ENCODE measurements at places on chromosomes 3 and 15.

- DNase-seq, result no peak
Observed at GRCh38 chr15:87573039-87573438, 683.5 kb downstream of the NTRK3 start.

GRCh38 chr3:33438881-33439545 is 1.2 kb downstream of the UBP1 start:
- no peak for DNase-seq

- DNase-seq, result no peak
Observed at GRCh38 chr3:69129531-69129930, 7.1 kb upstream of the LMOD3 start.

DNA sequence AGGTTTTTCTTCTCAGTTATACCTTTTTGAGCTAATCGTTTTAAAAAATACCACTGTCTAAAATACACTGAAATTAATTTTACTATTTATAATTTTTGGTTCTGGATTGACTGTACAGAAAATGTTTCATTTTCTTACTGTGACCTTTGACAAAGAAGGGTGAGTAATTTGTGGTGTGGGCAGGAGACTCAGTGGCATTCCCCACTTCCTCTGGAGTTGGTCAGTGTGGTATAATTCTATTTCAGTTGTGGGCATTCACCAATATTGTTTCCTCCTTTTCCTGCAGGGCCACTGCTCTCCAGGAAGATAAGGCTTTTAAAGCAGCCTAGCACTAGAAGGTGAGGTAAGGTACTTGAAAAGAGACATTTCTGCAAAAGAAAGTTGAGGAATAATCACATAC is 6.5 kb downstream of the DAG1 start:
- DNase-seq, result no peak

DNA sequence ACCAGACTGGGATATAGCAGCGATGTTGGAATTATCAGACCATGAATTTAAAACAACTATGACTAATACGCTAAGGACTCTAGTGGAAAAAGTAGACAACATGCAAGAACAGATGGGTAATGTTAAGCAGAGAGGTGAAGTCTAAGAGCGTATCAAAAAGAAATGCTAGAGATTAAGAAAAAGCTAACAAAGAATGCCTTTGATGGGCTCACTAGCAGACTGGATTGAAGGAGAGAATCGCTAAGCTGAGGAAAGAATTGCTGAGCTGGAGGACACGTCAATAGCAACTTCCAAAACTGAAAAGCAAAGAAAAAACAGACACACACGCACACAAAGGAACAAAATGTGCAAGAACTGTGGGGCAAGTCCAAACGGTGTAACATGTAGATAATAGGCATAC is 20.0 kb upstream of the CMTM6 start:
- no peak for DNase-seq

GRCh38 chr3:171972871-171973348 is 66.5 kb upstream of the FNDC3B start:
- DNase-seq, result no peak

DNA sequence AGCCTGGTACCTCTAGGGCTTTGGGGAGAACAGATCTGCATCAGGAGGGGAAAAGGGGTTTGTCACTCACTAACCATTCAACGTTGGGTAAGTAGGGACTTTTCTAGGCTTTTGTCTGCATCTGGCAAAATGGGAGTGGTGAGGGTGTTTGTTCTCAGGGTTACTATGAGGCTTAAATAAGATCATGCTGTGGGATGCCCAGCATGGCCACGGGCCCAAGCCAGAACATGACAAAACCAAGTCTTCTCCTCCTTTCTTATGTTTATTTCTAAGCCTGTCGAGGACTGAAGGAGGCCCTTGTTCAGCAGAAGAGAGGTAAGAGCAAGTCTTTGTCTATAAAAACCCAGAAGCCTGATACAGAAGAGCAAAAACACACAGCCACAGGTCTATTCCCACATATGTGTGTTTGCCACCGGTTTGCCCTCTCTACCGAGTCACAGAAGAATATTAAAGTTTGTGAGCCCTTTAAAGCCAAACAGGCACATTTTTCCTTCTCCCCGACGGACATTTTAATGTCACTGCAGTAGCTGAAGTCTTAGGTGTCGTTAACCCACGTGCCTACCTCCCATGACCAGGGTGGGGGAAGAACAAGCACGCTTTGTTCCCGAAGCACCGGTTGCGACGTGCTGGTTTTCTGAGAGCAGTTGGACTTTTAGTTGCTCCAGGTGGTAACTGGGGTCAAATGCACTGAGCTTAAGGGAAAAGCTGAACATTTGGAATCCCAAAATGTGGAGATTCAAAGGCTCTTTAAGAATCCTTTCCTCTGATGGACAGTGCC is 72.1 kb downstream of the NOX5 start:
- DNase-seq, result no peak

DNA sequence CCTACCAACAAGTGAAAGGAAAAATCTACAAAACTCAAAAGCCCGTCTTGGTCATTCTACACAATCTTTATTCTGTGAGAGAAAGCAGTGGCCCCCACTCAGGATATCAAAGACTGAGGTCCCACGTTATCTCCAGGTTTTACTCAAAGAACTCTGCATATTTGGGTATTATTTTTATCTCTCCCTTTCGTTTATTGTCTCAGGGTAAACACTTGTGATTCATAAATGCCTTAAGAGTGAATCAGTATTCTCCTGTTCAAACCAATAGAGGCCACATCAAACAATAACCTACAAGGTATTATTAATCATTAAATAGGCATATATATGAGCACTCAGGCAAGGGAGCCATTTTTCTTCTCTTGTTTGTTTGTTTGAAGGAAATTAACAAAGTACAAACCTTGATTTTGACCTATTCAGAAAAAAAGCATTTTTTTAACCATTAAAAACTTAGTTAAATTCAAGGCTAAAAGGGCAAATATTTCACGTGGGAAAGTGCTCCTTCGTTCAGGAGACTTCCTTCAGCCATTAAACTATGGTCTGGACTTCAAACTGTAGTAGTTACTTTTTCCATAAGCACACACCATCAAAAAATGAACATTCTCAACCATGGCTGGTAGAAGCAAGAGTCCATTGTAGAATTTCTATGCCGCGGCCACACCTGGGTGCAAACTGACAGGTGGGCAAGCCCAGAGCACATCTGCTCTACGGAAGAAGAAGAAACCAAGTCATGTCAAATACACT is 13.9 kb upstream of the HES1 start:
- DNase-seq, result no peak

DNA sequence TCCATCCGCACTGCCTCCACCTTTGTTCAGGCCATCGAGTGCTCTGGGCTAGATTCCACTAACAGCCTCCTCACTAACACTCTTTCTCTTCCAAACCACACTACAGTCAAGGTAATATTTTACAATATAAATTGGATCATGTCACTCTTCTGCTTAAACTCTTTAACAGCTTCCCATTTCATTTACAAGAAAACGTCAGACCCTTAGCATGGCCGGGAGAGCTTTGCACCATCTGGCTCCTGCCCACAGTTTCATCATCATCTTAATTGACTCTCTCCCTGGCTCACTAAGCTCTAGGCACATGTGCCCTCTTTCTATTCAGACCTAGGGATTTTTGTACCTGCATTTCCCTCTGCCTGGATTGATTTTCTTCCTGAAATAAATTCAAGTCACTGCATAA is 354.7 kb downstream of the FGF12 start:
- no peak for DNase-seq

GRCh38 chr3:66449411-66449974 is 51.3 kb downstream of the LRIG1 start:
- DNase-seq, result no peak

GRCh38 chr3:105863608-105864007 is 5.2 kb downstream of the CBLB start:
- no peak for DNase-seq

DNA sequence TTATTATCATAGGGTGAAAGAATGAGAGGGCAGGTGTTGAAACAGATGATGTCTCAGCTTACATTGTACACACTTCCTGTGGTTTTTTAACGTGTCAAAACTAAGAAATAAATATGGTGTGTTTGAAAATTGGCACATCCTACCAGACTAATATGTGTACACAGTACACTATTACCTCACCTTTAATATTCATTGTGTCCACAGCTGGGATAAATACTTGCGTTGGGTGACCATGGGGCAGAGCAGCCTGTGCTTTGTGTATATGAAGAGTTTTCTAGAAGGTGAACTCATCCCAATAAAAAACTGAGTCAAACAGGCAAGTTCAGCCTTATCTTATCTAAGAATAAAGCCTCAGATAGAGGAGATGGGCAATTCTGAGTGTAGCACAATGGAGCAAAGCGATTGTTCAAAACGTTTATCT is 17.3 kb downstream of the SUCNR1 start:
- DNase-seq, result no peak

DNA sequence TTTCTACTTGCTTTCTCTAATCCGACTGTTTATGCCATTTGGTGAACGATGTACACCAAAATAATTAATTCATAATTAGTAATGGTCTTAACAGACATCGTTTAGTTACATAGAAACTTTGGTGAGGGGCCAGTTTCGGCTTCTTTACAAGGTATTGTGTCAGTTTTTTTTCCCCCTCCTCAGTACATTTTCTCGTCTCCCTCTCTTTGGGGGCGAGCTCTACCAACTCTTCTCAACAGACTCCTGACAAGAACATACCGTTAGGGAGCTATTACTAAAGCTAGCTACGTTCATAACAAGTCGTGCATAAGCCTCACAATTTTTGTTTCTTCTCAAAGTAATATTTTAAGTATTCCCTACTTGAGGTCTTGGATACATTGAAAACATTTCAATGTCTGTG is 1.4 kb downstream of the U2SURP start:
- no peak for DNase-seq

All from spinal cord (tissue), 10 donors.